CD4-positive, alpha-beta T cell treated with Interferon alpha-2 for 1 hour (primary cell): ENCODE measurements at places on chromosomes 13 and 19.

DNA sequence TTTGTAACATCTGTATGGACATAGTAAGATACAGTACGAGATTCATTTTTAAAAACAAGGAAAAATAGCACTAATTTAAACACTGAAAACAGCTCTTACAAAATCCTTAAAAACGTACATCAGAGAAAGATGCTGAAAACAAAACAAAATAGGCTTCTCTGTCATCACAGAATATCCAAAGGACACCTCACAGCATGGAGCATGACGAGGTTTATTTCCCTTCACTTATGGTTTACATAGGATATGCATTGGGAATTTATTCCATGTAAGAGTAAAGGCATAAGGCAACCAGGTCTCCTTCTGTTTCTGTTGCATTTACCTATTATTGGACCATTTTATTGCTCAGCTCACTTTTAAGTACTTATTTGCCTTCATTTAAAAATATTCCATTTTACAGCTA lies 3.0 kb downstream of the KCTD12 start:
- DNase-seq = no peak

GRCh38 chr19:52187407-52187806 lies 2.4 kb upstream of the PPP2R1A start:
- no peak for DNase-seq

GRCh38 chr19:47865166-47865565 lies 6.1 kb downstream of the TPRX2 start:
- no peak for DNase-seq

DNA sequence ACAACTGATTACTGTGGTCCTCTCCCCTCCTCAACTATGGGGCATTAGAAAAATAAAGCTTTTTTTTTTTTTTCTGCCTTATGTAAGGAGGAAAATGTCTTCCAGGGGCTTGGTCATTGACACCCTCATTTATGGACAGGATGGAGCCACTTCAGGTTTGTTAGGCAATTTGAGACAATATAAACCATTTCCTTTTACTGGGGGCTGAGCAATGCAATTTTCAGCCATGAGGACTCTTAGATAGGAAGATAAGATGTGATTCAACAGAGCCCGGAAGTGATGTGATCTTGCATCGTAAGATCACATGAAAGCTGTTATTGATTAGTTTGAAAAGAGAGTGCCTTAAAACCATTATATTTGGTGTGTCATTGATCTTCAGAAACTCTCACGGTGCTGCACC lies 210.8 kb downstream of the OXGR1 start:
- no peak for DNase-seq

- no peak for DNase-seq
These were observed 97.5 kb downstream of the RGCC start for GRCh38 chr13:41554626-41555386.

- no peak for DNase-seq
These were observed 273.7 kb downstream of the DIAPH3 start for GRCh38 chr13:59890054-59890453.

- DNase-seq = peak; percentile 38
These were observed 6.3 kb upstream of the MRPS31 start for GRCh38 chr13:40777166-40777808.

- DNase-seq = no peak
These were observed 5.9 kb downstream of the UNC13A start for GRCh38 chr19:17682273-17682672.

DNA sequence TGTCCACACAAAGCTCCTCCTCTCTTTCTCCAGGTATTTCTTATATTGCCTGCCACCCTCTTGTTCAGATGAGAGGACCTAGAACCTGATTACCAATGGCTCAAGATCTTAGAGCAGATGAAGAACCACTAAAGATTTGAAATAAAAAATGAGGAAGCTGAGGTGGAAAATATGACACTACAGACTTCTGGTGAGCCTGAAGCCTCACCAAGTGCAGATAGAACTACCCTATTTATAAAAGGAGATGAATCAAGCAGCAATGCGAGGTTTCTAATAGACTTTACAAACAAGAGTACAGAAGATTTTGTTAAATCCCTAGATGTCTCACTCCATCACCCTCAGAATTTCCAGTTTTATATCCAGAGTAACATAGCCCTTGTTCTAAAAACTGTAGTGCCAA lies 345.8 kb downstream of the TBC1D4 start:
- DNase-seq = no peak

DNA sequence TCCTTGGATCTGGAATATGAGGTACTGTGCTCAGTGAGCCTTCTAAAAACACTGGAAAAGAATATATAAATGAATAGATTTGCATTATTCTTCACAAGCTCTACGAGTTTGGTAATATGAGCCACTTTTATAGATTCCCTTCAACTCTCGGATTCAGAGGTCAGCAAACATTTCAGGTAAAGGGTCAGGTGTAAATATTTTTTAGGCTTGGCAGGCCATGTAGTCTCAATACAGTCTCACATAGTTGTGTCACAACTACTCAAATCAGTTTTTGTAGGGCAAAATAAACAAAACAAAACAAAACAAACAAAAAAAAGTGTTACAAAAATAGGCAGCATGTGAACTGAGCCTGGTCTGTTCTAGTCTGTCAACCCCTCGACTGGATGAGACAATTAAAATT lies 57.4 kb downstream of the PSPC1 start:
- DNase-seq = no peak

DNA sequence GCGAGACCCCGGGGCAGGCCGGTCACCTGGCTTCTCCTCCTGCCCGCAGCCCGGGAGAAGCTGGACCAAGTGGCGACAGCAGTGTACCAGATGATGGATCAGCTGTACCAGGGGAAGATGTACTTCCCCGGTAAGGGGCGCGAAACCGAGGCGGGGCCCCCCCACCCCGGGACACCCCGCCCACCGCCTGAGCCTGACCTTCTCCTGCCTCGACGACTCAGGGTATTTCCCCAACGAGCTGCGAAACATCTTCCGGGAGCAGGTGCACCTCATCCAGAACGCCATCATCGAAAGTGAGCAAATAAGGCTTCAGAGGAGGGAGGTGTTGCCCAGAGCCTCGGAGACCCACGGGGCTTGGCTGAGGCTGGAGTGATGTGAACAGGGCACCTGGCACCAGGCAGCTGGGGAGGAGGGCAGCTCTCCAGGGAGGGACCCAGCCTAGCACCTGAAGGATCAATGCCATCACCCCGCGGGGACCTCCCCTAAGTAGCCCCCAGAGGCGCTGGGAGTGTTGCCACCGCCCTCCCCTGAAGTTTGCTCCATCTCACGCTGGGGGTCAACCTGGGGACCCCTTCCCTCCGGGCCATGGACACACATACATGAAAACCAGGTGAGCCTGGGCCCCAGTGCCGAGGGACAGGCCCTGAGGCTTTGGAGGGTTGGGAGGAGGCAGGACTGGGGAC lies 629 bp downstream of the IZUMO4 start:
- peak; percentile 76 for DNase-seq

DNA sequence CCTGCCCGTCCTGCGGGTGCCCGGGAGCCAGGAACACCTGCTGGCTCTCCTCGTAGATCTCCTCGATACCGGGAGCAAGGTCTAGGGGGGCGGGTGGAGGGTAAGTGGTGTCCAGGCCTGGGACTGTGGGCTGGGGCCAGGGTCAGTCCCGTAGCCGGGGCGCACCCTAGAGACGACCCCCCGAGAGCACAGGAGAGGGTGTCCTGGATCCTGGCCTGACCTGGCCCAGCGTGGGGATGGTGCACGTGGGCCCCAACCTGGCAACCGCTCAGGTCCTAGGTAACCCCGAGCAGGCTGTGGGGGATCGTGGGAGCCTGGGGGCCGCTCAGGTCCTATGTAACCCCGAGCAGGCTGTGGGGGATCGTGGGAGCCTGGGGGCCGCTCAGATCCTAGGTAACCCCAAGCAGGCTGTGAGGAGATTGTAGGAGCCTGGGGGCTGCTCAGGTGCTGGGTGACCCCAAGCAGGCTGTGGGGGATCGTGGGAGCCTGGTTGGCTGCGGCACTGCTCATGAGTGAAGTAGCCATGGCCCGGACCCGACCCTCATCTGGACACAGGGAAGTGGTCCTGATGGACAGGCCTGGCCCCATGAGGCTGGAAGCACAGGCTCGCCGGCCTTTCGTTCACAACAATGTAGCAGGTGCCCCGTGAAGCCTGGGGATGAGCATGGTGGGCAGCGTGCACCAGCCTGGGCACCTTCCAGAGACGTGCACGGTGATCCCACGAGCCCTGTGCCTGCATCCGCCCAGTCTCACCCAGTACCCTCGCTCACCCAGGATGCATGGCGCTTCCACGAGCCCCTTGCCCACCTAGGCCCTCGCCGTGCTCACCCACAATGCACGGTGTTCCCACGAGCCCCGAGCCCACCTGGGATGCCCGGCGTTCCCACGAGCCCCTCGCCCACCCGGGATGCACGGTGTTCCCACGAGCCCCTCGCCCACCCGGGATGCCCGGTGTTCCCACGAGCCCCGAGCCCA lies 6.2 kb downstream of the GPX4 start:
- DNase-seq = no peak

DNA sequence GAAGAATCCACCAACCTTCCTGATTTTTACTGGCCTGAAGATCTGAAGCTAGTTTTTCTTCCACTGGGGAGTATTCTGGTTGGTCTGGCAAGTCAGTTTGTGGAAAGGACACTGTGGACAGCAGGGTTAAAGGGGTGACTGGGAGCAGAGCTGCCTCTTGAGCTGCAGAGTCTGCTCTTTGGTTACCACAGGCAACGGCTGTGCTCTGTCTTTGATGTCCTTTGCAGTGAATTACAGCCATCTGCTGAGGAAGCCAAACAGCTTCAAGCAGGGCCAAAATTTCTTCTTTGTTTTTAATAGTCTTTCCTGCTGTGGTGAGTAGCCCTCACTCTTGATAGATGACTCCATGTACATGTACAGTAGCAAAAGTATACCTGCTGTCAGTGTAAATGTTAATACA lies 75.7 kb downstream of the ZNF100 start:
- no peak for DNase-seq

- no peak for DNase-seq
These were observed 56.6 kb downstream of the SLITRK1 start for GRCh38 chr13:83825676-83826075.

- no peak for DNase-seq
These were observed 22.0 kb upstream of the TPT1 start for GRCh38 chr13:45362939-45363338.

DNA sequence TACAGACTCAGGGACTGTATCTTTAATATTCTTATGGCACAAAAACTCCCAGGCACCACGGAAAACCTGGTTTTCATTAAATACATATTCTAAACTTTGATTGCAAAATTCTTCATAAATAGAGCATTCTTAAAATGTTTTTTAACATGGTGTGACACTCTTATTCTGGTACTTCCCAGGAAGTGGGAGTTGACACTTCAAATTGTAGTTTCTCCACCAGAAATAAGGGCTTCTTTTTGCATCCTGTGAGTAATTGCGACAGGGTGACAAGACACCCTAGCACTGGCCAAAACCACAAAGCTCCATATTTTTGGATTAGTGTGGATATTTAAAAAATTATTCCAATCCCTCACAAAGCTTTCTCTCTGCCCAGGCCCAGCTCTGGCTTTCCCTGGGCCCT lies 43.6 kb upstream of the MTIF3 start:
- DNase-seq = no peak

DNA sequence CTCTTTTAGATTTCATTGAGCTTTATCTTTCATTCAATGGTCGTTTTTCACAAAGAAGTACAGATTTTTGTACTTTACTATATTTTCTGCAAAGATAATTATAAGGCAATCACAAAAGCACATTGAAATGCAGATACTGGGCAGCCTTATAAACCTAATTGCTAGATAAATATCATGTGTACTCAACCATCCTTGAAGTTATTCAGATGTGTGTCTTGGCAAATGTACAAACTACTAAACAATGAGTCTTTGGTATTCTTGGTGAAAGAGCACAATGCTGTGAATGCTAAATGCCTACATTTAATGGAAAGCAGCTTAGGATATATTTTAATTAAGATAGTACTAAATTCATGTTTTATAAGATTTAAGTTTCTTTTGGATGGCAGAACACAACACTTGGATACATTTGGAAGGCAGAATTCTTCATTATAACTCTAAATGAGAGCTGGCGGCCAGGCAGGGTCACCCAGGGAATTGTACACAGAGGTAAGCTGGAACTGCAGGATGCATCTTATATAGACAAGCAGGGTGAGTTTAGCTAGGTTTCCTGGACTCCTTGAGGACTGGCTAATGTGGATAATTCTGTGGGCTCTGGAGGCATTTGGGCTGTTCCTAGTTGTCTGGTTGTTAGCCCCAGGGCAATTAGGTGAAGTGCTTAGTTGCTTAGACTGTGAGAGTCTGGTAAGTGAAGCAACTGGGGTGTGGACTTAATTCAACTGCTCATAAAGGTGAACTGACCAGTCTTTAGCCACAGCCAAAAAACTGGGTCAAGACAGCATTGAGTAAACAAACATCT lies 286.6 kb downstream of the PCDH20 start:
- DNase-seq = no peak

DNA sequence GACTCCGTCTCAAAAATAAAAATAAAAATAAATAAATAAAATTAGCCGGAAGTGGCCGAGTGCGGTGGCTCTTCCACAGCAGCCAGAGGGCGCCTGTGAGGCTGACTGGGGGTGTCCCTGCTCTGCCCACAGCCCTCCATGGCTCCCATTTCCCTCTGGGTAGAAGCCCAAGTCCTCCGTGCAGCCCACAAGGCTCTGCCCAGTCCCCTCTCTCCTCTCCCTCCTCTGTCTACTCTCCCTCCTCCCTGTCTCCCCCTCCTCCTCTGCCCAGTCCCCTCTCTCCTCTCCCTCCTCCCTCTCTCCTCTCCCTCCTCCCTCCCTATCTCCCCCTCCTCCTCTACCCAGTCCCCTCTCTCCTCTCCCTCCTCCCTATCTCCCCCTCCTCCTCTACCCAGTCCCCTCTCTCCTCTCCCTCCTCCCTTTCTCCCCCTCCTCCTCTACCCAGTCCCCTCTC lies 20.4 kb downstream of the MISP start:
- DNase-seq = peak; percentile 26

- DNase-seq = no peak
These were observed 140.1 kb downstream of the ZDHHC20 start for GRCh38 chr13:21318891-21319532.

DNA sequence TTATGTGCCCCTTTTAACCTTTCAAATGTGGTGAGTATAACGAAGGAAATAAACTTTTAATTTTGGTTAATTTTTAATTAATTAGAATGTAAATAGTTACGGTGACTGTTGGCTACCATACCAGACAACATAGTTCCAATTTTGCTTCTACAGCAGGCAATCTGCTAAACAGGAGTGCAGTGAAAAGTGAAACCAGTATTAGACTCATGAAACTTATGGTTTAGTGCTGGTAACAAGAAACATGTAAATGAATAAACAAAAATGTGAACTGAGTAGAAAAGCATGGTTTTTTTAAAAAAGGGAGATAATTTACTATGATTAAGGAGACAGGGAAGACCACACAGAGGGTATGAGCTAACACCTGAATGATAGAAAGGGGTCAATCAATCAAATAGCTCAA lies 478.4 kb downstream of the PCDH9 start:
- DNase-seq = no peak

GRCh38 chr19:45528744-45529419 lies 21.6 kb downstream of the VASP start:
- no peak for DNase-seq
